ENCODE measurements at places on chromosomes 16 and 17. TPM values are rescaled to one million over a fixed set of nuclear protein-coding genes. Genes with fewer than 3 reads are reported as not detected.

Gene TEKT1
- not detected for total RNA-seq

Gene EVI2A
- total RNA-seq = 11.8 TPM

Gene CSF3
- not detected for total RNA-seq

Gene METTL26
- 71.7 TPM for total RNA-seq

DNA sequence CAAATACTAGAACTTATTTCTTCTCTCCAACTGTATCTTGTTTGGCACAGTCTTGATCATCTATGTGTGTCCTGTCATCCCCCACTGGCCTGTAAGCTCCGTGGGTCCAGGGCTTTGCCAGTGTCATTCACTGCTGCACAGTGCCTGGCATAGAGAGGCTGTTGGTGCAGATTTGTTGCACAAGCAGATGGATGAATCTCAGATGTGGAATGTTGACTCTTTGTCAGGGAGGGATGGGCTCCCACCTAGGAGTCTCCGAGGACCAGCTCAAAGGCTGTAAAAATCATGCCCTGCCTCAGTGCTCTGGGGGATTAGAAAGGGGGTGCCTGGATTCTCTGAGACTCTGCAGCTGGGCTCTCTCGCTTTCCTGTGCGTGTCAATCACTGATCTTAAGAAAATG lies 60.6 kb downstream of the RAB11FIP4 start:
- DNase-seq = no peak

DNA sequence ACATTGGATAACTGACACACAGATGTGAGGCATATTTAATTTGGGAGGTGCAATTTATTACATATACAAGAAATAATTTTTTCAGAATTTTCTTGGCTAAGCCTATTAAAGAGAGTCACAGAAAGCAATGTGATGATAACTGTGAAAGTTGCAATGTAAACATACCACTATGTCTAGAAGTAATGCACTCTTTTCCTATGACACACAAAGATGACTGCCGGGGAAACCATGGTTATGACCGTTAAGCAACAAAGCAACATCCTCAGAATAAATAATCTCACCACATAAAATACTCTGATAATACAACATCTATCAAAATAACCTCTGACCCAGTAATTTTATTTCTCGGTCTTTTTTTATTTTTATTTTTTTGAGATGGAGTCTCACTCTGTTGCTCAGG lies 10.5 kb upstream of the QRICH2 start:
- no peak for DNase-seq

- no peak for DNase-seq
Measured at GRCh38 chr17:74317071-74317470, 9.0 kb upstream of the KIF19 start.

DNA sequence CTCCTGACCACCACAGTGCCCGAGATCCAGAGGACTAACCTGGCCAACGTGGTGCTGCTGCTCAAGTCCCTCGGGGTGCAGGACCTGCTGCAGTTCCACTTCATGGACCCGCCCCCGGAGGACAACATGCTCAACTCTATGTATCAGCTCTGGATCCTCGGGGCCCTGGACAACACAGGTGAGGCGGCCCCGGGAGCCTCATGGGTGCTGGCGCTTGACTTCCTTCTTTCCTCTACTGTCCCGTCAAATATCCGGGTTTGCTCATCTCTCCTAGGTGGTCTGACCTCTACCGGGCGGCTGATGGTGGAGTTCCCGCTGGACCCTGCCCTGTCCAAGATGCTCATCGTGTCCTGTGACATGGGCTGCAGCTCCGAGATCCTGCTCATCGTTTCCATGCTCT lies 13.7 kb downstream of the DHX38 start:
- DNase-seq = no peak

Measured in fibroblast of lung (primary cell).